ENCODE measurements at places on chromosomes 16 and 17.

GRCh38 chr17:1907216-1907631 lies 77.4 kb downstream of the RPA1 start:
- no peak for DNase-seq

- peak; percentile 12 for DNase-seq
Measured at GRCh38 chr16:24689128-24689527, 40.3 kb upstream of the TNRC6A start.

- no peak for DNase-seq
Measured at GRCh38 chr16:49737541-49737940, 118.4 kb downstream of the ZNF423 start.

GRCh38 chr16:13919330-13919682 lies 648 bp upstream of the ERCC4 start:
- no peak for DNase-seq

GRCh38 chr17:7857713-7858521 lies at the start of gene CYB5D1:
CYB5D1 (plus strand) TSS chr17:7858003; CDS start chr17:7858135, 132 bp downstream.
- no peak for DNase-seq
